Lower lobe of right lung (tissue), 2 donors: ENCODE measurements at places on chromosomes 13 and 19.

- DNase-seq, result no peak
Measured at GRCh38 chr19:16482745-16483144, 11.0 kb upstream of the EPS15L1 start.

- DNase-seq, result no peak
Measured at GRCh38 chr13:99009987-99010551, 32.2 kb upstream of the DOCK9 start.

GRCh38 chr13:94296471-94296870 is 183.0 kb downstream of the DCT start:
- no peak for DNase-seq

- DNase-seq, result no peak
Measured at GRCh38 chr19:17473041-17473440, 2.7 kb downstream of the SLC27A1 start.

- DNase-seq, result no peak
Measured at GRCh38 chr19:28710278-28710677, 502.7 kb downstream of the UQCRFS1 start.
